Activated CD8-positive, alpha-beta T cell treated with anti-CD3 and anti-CD28 coated beads, Interleukin-2, amount 10 ng/mL, durations not matched to agents 7 days and 5 days (primary cell): ENCODE measurements at places on chromosomes 3 and 15. TPM values are rescaled to one million over a fixed set of nuclear protein-coding genes. Genes with fewer than 3 reads are reported as not detected.

Gene THAP10
- total RNA-seq: not detected

Gene ADGRG7
- total RNA-seq: 26.5 TPM

Gene EXD1
- total RNA-seq: not detected

Gene SLC26A6
- 58.0 TPM for total RNA-seq

Gene CFAP44
- 4.5 TPM for total RNA-seq

Gene SLC9C1
- not detected for total RNA-seq

Gene NR2F2
- total RNA-seq: not detected

Gene AMIGO3
- total RNA-seq: 2.0 TPM

Gene CHRNA7
- 0.24 TPM for total RNA-seq

Gene WDR6
- total RNA-seq: 140 TPM

Gene SI
- not detected for total RNA-seq

Gene ANKUB1
- total RNA-seq: not detected

Gene GABRA5
- total RNA-seq: not detected

Gene ABI3BP
- total RNA-seq: 0.16 TPM

Gene DAZL
- total RNA-seq: not detected

Gene DUOXA1
- total RNA-seq: not detected

Gene RAB27A
- 102 TPM for total RNA-seq

Gene ZNF660
- total RNA-seq: 0.55 TPM

Gene MUC20
- total RNA-seq: 0.53 TPM
